ENCODE measurements at places on chromosomes 2 and 18. TPM values are rescaled to one million over a fixed set of nuclear protein-coding genes. Genes with fewer than 3 reads are reported as not detected.

DNA sequence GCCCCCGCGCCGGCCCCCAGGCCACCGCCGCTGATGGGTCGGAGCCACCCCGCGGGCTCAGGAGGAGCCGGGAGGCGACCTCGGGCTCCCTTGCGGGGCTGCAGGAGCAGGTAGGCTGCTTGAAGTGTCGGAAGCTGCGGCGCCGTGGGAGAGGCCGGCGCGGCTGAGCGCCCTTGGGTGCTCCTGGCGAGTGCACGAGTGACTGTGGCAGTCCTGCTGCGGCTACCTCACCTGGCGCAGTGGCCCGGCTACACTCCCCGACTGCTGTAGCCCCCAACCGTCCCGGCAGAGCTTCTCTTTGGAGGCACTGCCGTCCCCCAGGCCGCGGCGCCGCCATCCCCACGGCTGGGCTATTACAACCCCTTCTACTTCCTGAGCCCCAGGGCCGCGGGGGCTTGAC is 10.0 kb upstream of the LYPD6 start:
- no peaks in the 10 kb centered on the region for H3K36me3 ChIP-seq
- H3K27me3 ChIP-seq: no peaks in the 10 kb centered on the region
- no peak for DNase-seq

DNA sequence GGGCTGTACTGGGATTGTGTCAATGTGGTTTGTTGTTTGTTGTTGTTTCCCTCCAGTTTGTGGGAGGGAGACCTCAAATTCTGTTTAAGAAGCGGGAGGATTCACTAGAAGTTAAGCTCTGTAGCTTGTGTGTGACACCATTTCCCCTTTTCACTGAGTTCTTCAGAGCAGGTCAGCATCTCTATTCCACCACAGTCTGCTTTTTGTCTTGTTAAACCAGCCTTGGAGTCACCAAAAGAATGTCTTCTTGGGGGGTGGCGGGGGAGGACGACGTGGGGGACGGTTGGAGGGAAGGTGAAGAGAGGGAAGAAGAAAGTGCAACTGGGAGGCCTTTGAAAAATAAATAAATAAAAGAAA is 2.3 kb upstream of the BCL11A start:
- no peak overlapping the region for H3K27ac ChIP-seq
- H3K4me3 ChIP-seq: no peak overlapping the region
- no peaks in the 10 kb centered on the region for H3K4me1 ChIP-seq
- no peaks in the 10 kb centered on the region for H3K27me3 ChIP-seq

- DNase-seq: no peak
- no peaks in the 10 kb centered on the region for H3K36me3 ChIP-seq
- no peak overlapping the region for H3K27ac ChIP-seq
- H3K4me3 ChIP-seq: no peak overlapping the region
- H3K27me3 ChIP-seq: no peaks in the 10 kb centered on the region
Observed at GRCh38 chr2:75632091-75632701, 14.4 kb upstream of the MRPL19 start.

- DNase-seq: no peak
- H3K4me1 ChIP-seq: no peaks in the 10 kb centered on the region
- H3K27me3 ChIP-seq: no peaks in the 10 kb centered on the region
- H3K27ac ChIP-seq: no peak overlapping the region
- H3K36me3 ChIP-seq: no peaks in the 10 kb centered on the region
Observed at GRCh38 chr18:53489266-53489665, 735.2 kb downstream of the MBD2 start.

- no peaks in the 10 kb centered on the region for H3K4me1 ChIP-seq
- H3K36me3 ChIP-seq: no peaks in the 10 kb centered on the region
- DNase-seq: no peak
- no peak overlapping the region for H3K27ac ChIP-seq
- H3K27me3 ChIP-seq: no peaks in the 10 kb centered on the region
- H3K4me3 ChIP-seq: no peak overlapping the region
Observed at GRCh38 chr2:232960862-232961261, 52.2 kb downstream of the NGEF start.

DNA sequence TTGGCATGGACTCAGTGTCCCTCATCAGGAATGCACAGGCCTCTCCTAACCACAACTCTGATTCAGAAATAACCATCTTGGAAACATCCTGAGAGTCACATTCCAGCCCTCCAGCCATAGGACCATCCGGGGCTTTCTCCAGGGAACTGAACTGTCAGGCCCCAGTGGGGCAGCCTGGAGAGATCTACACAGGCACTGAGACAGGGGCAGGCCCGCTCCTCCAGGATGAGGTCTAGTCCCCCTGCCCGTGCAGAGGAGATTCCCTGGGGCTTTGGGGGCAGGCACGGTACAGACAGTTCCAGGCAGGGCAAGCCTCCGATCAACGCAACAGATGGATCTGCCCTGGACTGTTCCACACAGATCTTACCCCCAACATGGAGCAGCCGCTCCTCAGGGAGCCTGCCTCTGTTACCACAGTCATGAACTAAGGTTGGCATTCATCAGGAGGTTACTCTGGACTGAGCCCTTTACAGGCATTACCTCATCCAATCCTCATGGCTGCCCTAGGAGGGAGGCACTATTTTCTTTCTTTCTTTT is 12.0 kb downstream of the KCNK3 start:
- H3K4me1 ChIP-seq: no peaks in the 10 kb centered on the region
- no peak overlapping the region for H3K27ac ChIP-seq
- no peak for DNase-seq
- H3K4me3 ChIP-seq: no peak overlapping the region
- no peaks in the 10 kb centered on the region for H3K36me3 ChIP-seq

- H3K27me3 ChIP-seq: no peaks in the 10 kb centered on the region
- no peak for DNase-seq
- peaks cover 9% of the 10 kb centered on the region for H3K4me1 ChIP-seq
- H3K36me3 ChIP-seq: no peaks in the 10 kb centered on the region
- no peak overlapping the region for H3K27ac ChIP-seq
Observed at GRCh38 chr2:62662554-62662953, 43.0 kb upstream of the EHBP1 start.

GRCh38 chr2:164821338-164821737 is 20.3 kb downstream of the COBLL1 start:
- H3K27me3 ChIP-seq: no peaks in the 10 kb centered on the region
- DNase-seq: no peak
- no peak overlapping the region for H3K4me3 ChIP-seq
- H3K4me1 ChIP-seq: peaks cover 2% of the 10 kb centered on the region

GRCh38 chr2:9021563-9022211 is 18.2 kb upstream of the MBOAT2 start:
- no peak for DNase-seq
- H3K27me3 ChIP-seq: no peaks in the 10 kb centered on the region
- no peaks in the 10 kb centered on the region for H3K4me1 ChIP-seq
- H3K4me3 ChIP-seq: no peak overlapping the region
- no peak overlapping the region for H3K27ac ChIP-seq

KRTCAP3 gene
- 2.4 TPM for total RNA-seq

SIX2 gene
- 6.0 TPM for total RNA-seq

LOXHD1 gene
- 1.0 TPM for total RNA-seq

DYNAP gene
- total RNA-seq: not detected

TMEM200C gene
- total RNA-seq: 0.06 TPM
